ENCODE measurements at places on chromosomes 5 and 9.

GRCh38 chr9:131289301-131290035, at the start of gene PLPP7:
TSS of gene PLPP7 (plus strand) at chr9:131289723. CDS start at chr9:131289998, 275 bp downstream.
- no peak for DNase-seq

- DNase-seq, result no peak
Observed at GRCh38 chr9:124773473-124774128, 2.5 kb upstream of the NR6A1 start.

DNA sequence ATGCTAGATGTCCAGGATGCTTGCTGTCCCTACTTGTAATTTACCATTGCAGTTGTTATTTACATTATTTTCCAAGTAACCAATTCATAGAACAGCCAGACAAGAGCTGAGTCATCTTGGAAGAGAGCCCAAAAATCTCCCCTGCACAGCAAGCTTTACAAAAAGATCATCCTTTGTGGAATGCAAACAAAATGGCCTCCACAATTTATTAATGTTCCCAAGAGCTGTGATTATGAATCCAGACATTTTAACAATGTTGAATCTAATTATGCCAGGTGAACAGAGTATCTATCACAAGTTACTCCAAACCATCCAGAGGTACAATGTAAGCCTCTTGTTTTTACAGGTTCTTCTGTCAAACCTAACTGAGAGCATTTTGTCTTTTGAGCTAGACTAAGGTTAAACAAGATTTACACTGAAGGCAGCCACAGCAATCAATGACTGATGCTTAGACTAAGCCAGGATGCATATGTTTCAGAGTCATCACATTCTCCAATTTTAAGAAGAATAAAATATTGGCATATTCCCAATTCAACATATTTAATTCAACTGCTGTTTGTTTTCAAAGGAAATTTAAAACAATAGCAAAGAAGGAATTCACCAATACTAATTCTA, 95.3 kb upstream of the SLC12A2 start:
- DNase-seq, result peak; percentile 96

- no peak for DNase-seq
Observed at GRCh38 chr5:129141696-129142095, 47.1 kb downstream of the ISOC1 start.

DNA sequence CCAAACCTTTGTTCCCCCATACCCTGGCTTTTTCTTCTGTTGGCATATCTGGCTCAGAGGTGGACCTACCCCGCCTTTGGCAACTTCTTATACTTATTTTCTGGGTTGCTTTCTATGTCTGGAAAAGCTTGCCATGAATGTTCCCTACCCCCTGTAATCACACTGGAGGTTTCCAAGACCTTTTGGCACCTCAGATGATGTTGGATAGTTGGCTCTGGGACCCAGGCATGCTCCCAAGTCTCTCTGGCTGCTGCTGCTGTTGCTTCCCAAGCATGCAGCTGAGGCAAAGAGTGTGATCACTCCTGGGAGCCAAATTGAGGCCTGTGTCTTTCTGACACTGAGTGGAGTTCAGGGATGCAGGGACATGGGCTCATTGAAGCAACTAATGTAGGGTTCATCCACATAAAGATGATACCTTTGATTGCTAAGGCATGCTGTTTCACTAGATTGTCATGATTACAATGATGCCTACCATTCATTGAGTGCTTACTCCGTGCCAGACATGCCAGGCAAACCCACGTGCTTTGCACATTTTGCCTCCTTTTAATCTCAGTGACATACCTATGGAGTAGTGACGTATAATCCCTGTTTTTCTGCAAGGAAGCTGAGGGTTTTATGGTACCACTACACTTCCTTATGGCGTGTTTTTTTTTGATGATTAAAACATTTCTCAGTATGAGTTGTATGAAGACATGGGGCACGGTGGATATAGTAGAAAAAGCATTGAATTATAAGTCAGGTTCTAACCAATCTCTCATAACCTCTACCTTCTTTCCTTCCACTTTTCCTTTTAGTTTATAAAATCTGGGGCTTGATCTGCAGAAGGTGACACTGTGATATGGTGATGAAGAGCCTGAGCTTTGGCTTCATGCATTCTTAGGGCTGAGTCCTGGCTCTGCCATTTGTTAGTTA, 73.1 kb downstream of the ARHGAP26 start:
- no peak for DNase-seq

DNA sequence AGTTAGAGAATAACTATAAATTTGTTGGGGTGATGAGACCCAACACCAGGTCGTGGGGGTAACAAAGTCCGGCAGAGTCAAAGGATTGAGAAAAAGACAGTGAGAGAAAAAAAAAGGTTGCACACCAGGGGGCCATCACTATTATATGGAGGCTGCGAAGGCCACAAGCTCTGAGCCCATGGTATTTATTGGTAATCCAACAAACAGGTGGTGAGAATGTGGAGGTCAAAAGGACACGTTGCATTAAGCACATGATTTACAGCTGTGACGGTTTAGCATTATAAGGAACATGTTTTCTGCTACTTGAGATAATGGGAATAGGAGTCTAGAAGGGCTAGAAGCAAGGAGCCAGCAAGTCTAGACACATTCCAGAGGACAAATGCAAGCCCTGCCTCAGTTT, 2202.2 kb upstream of the C9orf72 start:
- no peak for DNase-seq

GRCh38 chr9:83981126-83981871, 694 bp downstream of the RMI1 start:
- DNase-seq, result peak; percentile 47

- peak; percentile 31 for DNase-seq
Observed at GRCh38 chr5:142542906-142543305, 143.0 kb downstream of the FGF1 start.

DNA sequence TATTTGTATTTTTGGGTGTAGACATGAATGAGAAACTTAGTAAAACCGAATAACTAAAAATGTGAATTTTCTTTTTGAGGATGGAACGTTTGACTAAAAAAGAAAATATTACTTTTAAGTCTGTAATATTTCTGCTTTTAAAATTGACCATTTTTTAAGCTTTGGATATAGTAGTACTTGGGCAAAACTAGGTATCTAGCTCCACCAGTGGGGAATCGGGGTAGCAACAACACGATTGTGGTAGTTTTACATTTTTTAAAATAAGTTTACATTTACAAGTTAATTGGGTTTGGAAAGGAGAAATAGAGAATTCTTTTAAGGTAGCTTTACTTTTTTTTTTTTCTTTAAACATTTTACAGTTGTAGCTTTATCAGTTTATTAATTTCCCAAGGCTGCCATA, 154.4 kb downstream of the MAN2A1 start:
- no peak for DNase-seq

- no peak for DNase-seq
Observed at GRCh38 chr5:1890296-1890695, 7.6 kb upstream of the IRX4 start.

GRCh38 chr5:78845470-78845869, 139.6 kb downstream of the ARSB start:
- no peak for DNase-seq

DNA sequence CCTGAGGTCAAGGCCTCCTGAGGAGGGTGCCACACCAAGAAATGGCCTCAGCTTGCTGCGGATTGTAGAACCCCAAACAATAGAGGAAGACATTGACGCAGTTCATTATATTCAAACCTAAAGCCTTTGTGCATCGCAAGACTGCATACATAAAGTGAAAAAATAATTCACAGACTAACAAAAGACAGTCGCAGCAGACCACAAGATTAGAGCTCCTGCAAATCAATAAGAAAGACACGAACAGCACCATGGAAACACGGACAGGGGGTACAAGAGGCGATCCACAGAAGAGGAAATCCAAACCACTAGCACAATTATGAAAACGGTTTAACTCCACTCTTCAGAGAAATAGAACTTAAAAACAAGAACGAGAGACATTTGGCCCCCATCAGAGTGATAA, 10.0 kb upstream of the TCOF1 start:
- DNase-seq, result no peak

DNA sequence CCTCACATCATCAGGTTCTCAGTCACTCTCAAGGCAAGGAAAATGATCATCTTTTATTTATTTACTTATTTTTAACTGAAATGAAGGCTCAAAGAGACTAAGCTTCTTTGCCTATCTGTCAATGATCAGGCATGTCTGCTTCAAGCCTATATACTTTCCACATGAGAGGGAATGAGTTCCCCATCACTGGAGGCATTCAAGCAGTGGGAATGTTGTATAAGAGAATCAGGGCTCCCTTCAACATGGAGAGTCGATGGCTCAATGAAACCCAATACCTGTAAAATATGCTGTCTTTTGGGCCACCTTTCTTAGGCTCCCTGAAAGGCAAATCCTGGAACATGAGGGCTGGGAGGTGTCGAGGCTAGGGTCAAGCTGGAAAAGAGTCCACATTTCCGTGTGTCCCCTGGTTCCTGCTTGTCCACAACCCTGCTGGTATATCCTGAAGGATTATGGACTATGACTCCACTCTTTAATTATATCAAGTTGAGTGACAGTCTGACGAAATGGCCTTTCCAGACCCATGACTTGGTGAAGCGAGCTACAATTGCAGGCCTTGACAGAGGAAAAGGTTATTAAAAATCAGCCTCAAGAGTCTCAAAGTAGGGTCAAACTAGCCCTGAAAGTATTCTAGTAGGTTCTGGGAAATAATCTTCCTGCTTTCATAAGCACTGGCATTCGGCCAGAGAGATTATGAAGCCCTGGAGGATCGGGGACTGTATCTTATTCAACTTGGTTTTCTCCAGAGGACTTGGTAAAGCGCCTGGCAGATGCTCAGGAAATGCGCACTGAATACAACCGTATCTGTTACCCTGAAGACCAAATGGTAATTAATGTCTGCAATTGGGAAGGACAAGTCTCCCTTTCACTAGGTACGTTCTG, 145.9 kb upstream of the TBC1D2 start:
- DNase-seq, result no peak

- no peak for DNase-seq
Observed at GRCh38 chr9:122125509-122126330, 32.6 kb upstream of the TTLL11 start.

- DNase-seq, result peak; percentile 32
Observed at GRCh38 chr9:93594041-93594756, 17.8 kb downstream of the PHF2 start.

DNA sequence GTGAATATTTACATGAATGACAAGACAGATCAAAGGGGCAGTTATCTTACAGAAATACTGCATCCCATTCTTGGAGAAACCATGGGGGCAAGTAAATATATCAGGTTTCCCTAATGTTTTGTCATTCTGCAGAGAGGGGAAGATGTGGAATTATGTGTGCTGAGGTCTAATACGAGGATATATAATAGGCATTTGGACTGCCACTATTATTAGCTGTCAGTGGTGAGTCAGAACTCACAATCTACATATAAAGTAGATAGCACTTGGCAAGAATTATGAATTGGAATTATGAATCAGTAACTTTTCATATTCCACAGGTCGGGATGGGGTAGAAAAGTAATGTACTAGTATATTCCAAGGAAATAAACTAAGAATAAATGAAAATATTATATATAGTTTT, 121.7 kb downstream of the GIN1 start:
- DNase-seq, result no peak

DNA sequence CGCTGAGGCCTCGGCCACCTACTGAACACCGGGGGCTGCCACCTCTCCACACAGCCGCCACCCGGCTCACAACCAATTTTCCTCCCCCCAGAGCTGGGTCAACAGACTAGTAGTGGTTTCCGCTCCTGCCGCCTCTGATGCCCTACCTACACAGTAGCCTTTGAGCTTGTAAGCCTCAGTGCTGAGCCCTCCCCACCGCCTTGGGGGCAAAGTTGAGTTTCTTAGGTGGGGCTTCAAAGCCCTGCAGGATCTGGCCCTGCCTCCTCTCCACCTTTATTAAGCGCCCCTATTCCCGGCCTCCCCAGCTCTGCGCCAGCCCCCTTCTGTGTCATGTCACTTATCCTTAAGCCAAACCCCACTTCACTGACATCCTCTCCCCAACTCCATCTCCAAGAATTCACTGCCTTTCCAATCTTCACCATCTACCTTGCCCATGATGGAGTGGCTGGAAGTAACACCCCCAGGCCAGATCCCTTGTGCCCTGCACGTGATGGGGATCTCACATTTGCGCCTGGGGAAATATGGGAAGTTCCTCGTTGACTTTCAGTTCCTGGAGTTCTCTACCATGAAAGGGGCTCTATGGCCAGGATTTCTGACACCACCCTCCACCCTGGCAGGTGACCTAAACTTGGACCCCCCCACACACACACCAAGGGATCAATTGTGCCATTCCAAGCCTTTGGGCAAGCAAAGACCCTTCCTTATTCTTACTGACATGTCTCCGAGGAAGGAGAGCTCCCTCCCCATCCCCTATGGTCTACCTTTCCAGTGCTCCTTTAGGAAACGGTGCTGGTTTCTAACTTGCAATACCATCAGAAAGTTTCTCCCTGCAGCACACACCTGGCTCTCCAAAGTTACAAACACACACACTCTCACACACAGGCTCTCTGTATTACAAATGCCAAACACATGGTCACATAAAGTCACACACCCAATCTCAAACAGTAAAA, 2.7 kb upstream of the CNTFR start:
- no peak for DNase-seq

- DNase-seq, result no peak
Observed at GRCh38 chr9:100525563-100525962, 52.3 kb upstream of the CAVIN4 start.

GRCh38 chr5:157718519-157718918, 12.7 kb upstream of the THG1L start:
- DNase-seq, result peak; percentile 68

DNA sequence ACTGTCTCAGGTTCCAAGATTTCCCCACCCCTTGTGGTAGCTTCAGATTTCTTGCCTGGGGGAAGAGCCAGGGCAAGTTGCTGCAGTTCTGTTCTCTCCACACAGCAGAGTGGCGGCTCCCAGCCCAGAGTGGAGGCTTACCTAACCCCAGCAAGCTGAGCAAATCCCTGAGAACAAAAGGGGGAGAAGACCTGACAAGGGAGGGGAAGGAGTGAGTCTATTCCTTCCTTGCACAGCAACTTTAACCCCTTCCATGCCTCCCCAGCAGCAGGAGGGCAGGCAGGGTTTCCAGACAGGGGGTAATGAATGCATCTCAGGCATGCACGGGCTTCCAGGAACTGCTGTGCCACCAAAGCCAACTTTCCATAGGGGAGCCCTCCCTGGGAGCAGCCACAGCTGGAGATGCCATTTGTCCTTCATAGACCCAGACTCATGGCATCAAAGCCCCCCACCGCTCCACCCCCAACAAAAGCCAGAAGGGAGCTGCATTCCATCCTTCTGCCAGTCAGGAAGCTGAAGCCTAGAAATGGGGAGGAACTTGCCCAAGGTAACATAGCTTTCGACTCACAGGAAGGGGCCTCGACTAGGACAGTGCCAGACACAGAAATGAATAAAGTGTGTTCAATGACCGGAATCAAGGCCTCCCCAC, 28.8 kb upstream of the FAT2 start:
- DNase-seq, result no peak

DNA sequence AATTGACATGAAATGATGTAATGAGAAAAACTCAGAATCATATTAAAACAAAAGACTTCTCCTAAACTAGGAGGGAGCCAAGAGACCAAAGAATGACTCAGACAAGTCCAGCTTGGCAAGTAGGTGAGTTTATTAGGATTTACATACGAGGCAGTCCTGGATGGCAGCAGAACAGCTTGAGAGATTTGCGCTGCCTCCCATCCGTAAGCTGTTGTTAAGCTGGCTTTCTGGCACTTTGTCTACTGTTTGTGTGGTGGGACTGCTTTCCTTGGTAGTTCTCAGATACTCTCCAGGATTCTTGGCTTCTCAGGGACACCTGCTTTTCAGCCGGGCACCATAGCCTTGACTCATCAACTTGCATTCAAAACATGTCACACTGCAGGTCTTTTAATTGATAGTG, 57.6 kb downstream of the COX7C start:
- DNase-seq, result no peak
